ENCODE measurements at places on chromosomes 2 and 18.

- no peak for DNase-seq
These were observed 103.7 kb downstream of the CTAGE1 start for GRCh38 chr18:22314001-22314400.

GRCh38 chr2:144914113-144914512, 394.2 kb upstream of the ZEB2 start:
- DNase-seq = no peak

GRCh38 chr2:106095478-106096298, 98.4 kb downstream of the UXS1 start:
- DNase-seq = peak; percentile 52

GRCh38 chr2:85935746-85936208, 47.0 kb upstream of the ST3GAL5 start:
- DNase-seq = no peak

- no peak for DNase-seq
These were observed 40.7 kb upstream of the C2orf66 start for GRCh38 chr2:196849895-196850294.

GRCh38 chr2:221455214-221455613, 116.9 kb downstream of the EPHA4 start:
- DNase-seq = no peak

DNA sequence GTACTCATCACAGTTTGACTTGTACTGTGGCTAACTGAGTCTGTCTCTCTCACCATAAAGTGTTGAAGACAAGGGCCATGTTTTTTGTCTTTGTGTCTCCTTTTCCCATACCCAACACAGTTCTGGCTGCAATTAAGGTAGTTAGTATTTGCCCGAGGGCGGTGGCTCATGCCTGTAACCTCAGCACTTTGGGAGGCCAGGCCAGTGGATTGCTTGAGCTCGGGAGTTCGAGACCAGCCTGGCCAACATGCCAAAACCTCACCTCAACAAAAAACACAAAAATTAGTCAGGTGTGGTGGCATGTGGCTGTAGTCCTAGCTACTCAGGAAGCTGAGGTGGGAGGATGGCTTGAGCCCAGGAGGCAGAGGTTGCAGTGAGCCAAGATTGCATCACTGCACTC, 6.9 kb upstream of the KIF3C start:
- DNase-seq = no peak

GRCh38 chr2:120239488-120240287, 13.0 kb upstream of the RALB start:
- no peak for DNase-seq
